ENCODE measurements at places on chromosomes 3 and 15.
A peak's percentile ranks its signal among the peaks of the same experiment; 100 is the strongest.

GRCh38 chr3:122514123-122515019 lies at the start of gene KPNA1:
Gene KPNA1 (minus strand): TSS chr3:122514939. CDS start chr3:122496565, 18,374 bp downstream.
- peak; percentile 94 for DNase-seq

DNA sequence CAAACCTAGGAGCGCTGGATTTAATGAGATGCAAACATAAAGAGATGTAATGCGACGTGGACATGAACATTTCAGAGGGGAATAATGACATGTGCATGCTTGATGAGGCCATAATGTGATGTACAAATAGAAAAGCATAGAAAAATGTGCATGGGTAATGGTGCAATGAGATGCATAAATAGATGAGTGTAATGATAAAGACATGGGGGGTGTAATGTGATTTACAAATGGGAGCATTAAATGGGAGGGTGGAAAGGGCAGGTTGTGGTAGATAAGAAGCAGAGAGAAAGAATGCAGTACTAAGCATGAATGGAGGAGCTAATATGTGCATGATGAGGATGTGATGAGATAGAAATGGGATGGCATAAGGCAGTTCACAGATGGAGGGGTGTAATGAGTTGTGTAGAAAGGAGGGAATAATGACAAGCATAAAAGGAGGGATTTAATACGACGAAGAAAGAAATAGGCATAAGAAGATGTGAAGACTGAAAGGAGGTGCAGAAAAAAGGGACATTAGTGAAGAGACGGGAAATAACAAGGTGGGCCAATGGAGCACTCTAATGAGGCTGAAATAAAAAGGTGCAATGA lies 137.5 kb upstream of the CCNL1 start:
- DNase-seq, result no peak

- DNase-seq, result no peak
These were observed 15.6 kb upstream of the CD47 start for GRCh38 chr3:108106449-108106848.

DNA sequence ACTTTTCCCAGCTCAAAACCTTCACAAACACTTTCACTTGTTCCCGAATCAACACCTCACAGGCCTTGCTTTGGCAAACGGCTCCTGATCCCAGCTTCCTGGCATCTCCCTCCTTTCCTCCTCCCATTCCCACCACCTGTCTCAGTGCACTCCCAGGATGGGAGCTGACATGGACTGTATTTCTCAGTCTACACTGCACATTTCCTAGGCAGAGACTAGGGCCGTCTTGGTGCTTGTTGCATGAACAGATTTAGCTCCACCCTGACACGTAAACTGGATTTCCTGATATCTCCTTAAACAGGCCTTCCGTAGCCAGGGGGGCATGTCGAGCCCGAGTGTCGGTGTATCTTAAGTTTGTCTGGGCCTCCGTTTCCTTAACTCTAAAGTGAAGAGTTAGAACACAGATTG lies 790 bp upstream of the WHAMM start:
- DNase-seq, result no peak

GRCh38 chr3:37985637-37986320 lies 4.8 kb upstream of the VILL start:
- DNase-seq, result no peak

GRCh38 chr3:187183903-187184302 lies 13.4 kb upstream of the RTP1 start:
- DNase-seq, result no peak

GRCh38 chr3:160870327-160870726 lies 114.3 kb downstream of the PPM1L start:
- DNase-seq, result no peak

GRCh38 chr3:57709559-57709958 lies 16.7 kb upstream of the DENND6A start:
- DNase-seq, result no peak
